Activated naive CD4-positive, alpha-beta T cell treated with anti-CD3 and anti-CD28 coated beads for 36 hours (primary cell): ENCODE measurements at places on chromosomes 3 and 15. TPM values are rescaled to one million over a fixed set of nuclear protein-coding genes. Genes with fewer than 3 reads are reported as not detected.

DNA sequence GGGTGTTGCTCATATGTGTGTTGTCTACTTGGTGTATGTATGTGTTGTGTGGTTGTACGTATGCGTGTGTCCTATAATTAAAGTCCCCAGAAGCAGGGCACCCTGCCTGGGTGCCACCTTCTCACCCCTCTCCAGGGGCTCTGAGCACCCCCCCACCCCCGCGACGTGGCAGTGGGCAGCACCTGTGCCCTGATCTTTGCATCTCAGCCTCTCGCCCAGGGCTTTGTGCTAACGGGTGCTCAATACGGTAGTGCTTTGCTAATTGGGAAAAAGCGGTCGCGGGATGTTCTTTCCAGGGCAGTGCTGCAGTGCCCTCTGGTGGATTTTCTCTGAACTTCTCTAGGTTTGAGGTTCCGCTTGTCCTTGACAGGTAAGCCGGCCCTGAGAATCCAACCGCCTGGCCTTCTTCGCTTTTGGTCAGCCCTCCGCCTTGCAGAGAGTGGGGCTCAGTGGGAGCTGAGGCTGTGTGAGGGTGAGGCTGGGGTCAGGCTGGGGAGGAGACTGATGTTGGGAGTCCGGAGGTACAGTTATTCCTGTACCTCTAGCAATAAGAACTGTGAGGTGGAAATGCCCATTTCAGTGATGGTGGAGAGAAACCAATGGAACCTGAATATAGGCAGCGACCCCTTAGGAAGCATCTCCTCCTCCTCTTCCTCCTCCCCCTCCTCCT lies 17.6 kb upstream of the EPHB3 start:
- H3K4me3 ChIP-seq: no peak overlapping the region
- no peak overlapping the region for H3K27ac ChIP-seq
- DNase-seq: peak; percentile 89

DNA sequence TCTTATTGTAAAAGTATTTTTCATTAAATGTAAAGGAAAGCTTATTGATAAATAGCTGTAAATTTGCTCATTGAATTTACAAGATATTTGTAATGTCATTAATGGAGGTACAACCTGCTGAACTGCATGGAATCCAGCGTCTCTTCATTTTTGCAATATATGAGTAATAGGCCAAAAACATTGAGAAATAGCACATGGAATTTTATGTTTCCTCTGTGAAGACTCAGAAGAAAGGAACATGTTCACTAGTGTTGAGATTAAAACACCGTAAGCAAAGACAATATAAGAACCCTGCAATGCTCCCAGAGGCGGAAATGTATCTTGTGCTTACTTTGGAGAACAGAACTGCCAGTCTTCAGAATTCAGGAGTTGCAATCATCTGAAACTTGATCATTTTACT lies 167.6 kb downstream of the ALDH1A2 start:
- no peak overlapping the region for H3K27ac ChIP-seq
- no peak for DNase-seq
- no peak overlapping the region for H3K4me3 ChIP-seq
- H3K36me3 ChIP-seq: no peaks in the 10 kb centered on the region
- no peaks in the 10 kb centered on the region for H3K4me1 ChIP-seq

- no peaks in the 10 kb centered on the region for H3K4me1 ChIP-seq
- no peaks in the 10 kb centered on the region for H3K36me3 ChIP-seq
- H3K27me3 ChIP-seq: no peaks in the 10 kb centered on the region
- H3K27ac ChIP-seq: no peak overlapping the region
Measured at GRCh38 chr15:51672155-51672687, 9.1 kb upstream of the SCG3 start.

DNA sequence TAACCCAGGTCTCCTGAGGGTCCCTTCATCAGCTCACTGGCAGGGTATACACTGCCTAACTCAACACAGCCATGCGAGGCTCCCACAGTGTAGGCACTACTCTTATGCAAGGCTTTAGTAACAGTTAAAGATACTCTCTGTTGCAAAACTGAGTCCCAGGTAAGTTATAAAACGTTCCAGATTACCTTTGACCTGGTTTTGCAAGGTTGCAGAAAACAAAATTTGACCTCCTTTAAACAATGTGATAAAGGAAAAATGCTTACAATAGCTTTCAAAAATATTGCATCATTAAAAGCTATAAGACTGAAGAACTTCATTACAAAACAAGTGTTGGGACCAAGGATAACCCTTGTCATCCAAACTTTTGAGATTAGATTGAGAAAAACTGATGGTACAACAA lies 5.5 kb downstream of the SLC27A2 start:
- no peak for DNase-seq
- no peak overlapping the region for H3K4me3 ChIP-seq
- H3K36me3 ChIP-seq: peaks cover 35% of the 10 kb centered on the region
- H3K27me3 ChIP-seq: peaks cover 2% of the 10 kb centered on the region
- H3K4me1 ChIP-seq: peaks cover 16% of the 10 kb centered on the region

DNA sequence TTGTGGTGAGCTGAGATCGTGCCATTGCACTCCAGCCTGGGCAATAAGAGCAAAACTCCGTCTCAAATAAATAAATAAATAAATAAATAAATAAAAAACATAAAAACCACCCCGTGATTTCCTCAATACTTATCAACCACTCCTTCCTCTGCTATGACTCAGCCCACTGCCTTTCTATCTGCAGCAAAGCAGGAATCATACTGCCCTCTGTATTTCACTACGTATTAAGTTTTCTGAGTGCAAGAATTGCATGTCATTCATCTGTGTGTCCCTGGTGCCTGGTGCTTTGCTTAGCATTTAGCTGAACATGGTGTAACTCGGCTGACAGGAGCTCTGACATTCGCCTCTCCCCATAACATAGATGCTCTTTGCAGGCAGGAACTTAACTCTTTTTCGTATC lies 7.1 kb downstream of the LSG1 start:
- H3K4me1 ChIP-seq: peaks cover 29% of the 10 kb centered on the region
- H3K4me3 ChIP-seq: no peak overlapping the region
- H3K27ac ChIP-seq: no peak overlapping the region
- H3K27me3 ChIP-seq: no peaks in the 10 kb centered on the region
- peaks cover 25% of the 10 kb centered on the region for H3K36me3 ChIP-seq

DNA sequence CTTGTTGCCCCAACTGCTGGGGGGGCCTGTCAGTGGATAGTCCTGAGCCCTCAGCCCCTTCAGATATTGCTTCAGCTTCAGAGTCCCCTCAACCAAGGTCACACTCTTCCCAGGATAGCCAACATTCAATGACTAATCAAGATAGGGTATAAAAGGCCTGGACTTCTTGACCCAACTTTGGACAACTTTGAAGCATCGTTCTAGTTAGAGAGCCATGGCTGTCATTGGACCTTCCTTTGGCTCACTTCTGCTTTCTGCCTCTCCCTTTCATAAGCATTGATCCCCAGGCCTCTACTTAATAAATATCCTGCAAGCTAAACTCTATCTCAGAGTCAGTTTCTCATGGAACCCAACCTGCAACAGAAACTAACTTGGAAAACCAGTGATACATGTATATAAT lies 31.3 kb upstream of the DCLK3 start:
- no peak for DNase-seq
- peaks cover 2% of the 10 kb centered on the region for H3K27me3 ChIP-seq
- H3K27ac ChIP-seq: no peak overlapping the region
- no peaks in the 10 kb centered on the region for H3K4me1 ChIP-seq
- H3K4me3 ChIP-seq: no peak overlapping the region

- no peaks in the 10 kb centered on the region for H3K36me3 ChIP-seq
- no peaks in the 10 kb centered on the region for H3K4me1 ChIP-seq
- no peaks in the 10 kb centered on the region for H3K27me3 ChIP-seq
Measured at GRCh38 chr3:174116421-174116820, 718.9 kb downstream of the NLGN1 start.

GRCh38 chr3:79517766-79518413 lies 249.9 kb downstream of the ROBO1 start:
- H3K27ac ChIP-seq: no peak overlapping the region
- H3K27me3 ChIP-seq: no peaks in the 10 kb centered on the region
- DNase-seq: peak; percentile 5
- H3K4me3 ChIP-seq: no peak overlapping the region
- H3K4me1 ChIP-seq: no peaks in the 10 kb centered on the region

DNA sequence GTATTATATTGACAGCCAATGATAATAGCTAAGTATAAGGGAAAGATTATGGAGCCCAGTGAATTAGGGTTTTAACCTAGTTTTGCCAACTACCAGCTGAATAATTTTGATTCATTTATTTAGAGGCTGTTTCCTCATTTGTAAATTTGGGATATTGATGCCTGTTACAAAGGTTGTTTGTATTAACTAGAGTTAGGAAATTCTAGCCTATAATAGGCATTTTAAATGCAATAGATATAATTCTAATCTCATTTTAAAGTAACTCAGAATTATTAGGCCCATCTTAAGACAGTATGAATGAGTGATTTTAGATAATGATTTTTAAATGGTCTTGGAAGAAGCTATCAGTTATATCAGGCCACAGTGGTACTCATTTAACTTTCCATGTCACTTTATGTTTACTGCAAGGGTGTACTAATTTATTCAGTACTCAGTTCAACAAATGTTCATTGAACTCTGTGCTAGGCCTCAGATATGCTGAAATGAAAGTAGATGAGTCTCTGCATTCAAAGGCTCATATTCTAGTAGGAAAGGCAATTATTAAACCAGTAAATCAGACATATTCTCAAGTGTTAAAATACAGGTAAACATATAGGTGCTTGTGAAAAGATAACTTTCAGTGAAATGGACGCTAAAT lies 200.8 kb downstream of the KLHL25 start:
- no peak for DNase-seq
- peaks cover 37% of the 10 kb centered on the region for H3K4me1 ChIP-seq
- H3K36me3 ChIP-seq: peaks cover 7% of the 10 kb centered on the region
- no peak overlapping the region for H3K27ac ChIP-seq
- no peak overlapping the region for H3K4me3 ChIP-seq

DNA sequence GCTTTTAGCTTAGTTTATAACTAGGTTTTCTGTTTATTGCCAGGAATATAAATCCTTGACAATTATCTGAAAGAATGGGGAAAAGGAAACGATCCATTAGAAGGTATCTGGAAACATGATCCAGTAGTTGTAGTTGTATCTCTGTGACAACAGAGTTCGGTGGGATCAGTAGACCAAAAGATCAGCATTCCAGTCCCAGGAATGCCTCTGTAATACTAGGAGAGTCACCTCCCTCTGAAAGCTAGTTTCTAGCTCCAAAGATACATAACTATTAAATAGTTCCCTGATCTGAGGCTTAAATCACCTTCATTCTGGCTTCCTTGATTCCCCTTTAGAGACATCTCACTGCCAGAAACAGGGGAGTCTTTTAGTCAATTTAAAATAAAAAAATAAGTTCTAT lies 34.1 kb downstream of the MB21D2 start:
- H3K27me3 ChIP-seq: peaks cover 4% of the 10 kb centered on the region
- H3K4me3 ChIP-seq: no peak overlapping the region
- H3K36me3 ChIP-seq: no peaks in the 10 kb centered on the region
- DNase-seq: no peak
- peaks cover 29% of the 10 kb centered on the region for H3K4me1 ChIP-seq

DNA sequence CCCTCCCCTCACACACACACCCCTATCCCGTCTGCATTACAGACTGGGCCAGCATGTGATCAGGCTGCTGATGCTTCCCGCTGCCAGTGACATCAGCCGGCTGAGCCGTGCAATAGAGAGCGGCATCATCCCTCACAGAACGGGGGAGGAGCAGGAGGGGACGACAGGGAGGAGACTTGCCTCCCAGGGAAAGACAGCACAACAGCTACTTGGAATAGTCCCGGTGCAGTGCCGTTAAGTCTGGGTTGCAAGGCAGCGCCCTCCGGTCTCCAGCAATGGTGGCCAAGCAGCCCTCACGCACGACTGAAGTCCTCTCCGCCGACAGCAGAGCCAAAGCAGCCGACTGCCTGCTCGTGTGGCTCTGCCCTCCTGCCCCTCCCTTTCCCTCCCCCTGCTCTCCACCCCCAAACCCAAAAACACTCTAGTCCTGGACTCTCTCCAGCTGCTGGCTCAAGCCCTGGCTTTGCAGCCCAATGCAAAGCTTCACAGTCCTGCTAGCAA lies 31.5 kb upstream of the RPS17 start:
- H3K4me1 ChIP-seq: no peaks in the 10 kb centered on the region
- no peak overlapping the region for H3K27ac ChIP-seq
- no peak overlapping the region for H3K4me3 ChIP-seq
- H3K27me3 ChIP-seq: peaks cover 7% of the 10 kb centered on the region
- peak; percentile 15 for DNase-seq

- H3K4me1 ChIP-seq: no peaks in the 10 kb centered on the region
- no peak overlapping the region for H3K27ac ChIP-seq
- H3K36me3 ChIP-seq: no peaks in the 10 kb centered on the region
- DNase-seq: no peak
- no peak overlapping the region for H3K4me3 ChIP-seq
Measured at GRCh38 chr3:2423143-2423542, 324.5 kb downstream of the CNTN4 start.

Gene AQP9
- total RNA-seq: not detected

Gene CLDN16
- total RNA-seq: not detected

Gene TMEM39A
- 26.9 TPM for total RNA-seq

Gene MAGEL2
- total RNA-seq: not detected
